ENCODE measurements at places on chromosomes 7 and 10. TPM values are rescaled to one million over a fixed set of nuclear protein-coding genes. Genes with fewer than 3 reads are reported as not detected.

- no peak for DNase-seq
These were observed 76.6 kb downstream of the NDUFB2 start for GRCh38 chr7:140773104-140773503.

- DNase-seq, result no peak
These were observed 12.4 kb downstream of the CPA5 start for GRCh38 chr7:130356876-130357611.

- no peak for DNase-seq
These were observed 14.9 kb upstream of the GIMAP8 start for GRCh38 chr7:150435390-150436073.

GRCh38 chr10:71079761-71080380 lies 132.5 kb upstream of the UNC5B start:
- DNase-seq, result no peak

DNA sequence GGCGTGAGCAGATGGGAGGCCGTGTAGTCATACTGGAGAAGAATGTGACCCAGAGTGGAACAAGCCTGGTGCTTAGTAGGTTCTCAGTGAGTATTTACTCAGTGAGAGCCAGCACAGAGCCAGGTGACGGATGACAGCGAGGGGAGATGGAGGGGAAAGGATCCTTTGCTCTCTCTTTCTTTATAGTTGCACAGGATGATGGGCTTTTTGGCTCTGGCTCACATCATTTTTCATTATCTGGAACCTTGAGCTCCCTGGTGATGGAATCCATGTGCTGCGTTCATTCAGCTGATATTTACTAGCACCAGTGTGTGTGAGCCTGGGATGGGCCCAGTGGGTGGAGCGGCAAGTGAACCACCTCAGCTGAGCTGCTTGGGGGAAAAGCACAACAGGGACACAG lies 17.2 kb downstream of the BTBD16 start:
- no peak for DNase-seq

Gene VENTX
- total RNA-seq, result not detected

DNA sequence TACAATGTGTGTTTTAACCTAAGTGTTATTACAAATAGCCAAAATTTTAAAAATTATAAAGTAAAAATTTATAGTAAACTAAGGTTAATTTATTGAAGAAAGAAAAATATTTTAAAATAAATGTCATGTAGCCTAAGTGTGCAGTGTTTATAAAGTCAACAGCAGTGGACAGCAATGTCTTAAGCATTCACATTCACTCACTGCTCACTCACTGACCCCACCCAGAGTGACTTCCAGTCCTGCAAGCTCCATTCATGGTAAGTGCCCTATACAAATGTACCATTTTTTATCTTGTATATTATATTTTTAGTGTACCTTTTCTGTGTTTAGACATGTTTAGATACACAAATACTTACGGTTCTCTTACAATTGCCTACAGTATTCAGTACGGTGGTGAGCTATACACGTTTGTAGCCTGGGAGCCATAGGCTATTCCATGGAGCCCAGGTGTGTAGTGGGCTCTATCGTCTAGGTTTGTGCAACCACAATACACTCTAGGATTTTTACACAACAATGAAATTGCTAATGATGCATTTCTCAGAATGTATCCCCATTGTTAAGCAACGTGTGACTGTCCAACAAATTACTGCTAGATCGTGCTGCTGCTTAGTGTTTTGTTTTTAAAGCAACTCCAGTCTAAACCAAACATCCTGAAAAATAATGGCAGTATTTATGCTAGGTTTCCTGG lies 108.9 kb upstream of the NAMPT start:
- DNase-seq, result no peak

Gene SKIDA1
- 0.10 TPM for total RNA-seq

- DNase-seq, result no peak
These were observed 9.8 kb upstream of the SAMD8 start for GRCh38 chr10:75101416-75102251.

GRCh38 chr10:101446071-101446470 lies 92.1 kb downstream of the BTRC start:
- DNase-seq, result no peak

- DNase-seq, result no peak
These were observed 69.2 kb upstream of the INSIG1 start for GRCh38 chr7:155228459-155228845.

GRCh38 chr7:81743665-81744064 lies 26.2 kb downstream of the HGF start:
- no peak for DNase-seq

DNA sequence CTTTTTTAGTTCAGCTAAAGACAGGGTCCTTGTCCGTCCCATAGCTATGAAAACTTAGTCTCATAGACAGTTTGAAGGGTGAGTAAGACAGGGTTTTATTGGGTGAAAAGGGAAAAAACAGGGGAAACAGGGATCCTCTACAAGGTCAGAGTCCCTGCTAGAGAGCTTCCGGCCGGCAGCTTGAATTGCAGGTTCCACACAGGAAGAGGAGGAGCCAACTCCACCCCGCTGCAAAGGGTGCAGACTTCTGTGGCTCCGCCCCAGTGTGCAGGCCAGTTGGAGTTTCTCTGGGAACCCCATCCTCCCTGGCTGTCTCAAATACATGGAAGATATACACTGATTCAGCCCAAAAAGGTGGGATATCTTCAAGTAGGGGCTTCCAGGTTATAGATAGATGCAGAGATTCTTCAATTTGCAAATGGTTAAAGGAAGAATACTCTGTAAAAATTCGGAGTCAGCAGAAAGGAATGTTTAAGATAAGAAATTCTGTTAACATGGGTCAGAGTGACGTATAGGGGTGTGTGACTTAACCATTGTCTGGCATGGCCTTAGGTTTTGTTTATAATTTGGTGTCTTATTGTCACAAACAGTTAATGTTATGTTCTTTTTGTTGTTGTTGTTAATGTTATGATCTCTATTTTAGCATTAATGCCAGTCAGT lies 34.6 kb upstream of the HECW1 start:
- no peak for DNase-seq

Gene SNCG
- total RNA-seq, result not detected

DNA sequence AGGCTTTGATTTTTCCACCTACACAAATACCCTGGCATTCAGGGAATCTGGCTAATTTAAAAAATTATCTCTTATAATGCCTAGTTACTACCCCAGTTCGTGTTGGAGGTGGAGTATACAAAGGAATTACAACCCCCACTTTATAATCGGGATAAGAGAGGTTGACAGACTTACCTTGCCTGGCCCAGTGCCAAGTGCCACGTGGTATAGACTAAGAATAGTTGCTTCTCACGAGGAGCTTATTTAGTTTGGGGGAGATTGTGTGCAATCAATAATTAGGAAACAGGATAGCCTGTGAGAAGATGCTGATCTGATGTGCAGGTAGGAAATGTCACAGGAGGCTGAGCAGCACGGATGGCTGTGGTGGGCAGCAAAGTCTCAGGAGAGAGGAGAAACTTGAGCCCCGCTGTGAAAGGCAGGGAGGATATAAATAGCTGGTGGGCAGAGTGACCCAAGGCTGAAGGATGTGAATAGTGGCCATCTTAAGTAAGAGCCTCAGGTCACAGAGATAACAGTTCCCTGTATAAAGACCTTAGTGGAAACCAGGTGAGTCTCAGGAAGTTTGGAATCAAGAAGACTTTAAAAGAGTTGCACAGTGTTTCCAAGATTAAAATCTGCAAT lies 11.3 kb upstream of the ATXN7L1 start:
- DNase-seq, result no peak

Gene CNPY1
- not detected for total RNA-seq

DNA sequence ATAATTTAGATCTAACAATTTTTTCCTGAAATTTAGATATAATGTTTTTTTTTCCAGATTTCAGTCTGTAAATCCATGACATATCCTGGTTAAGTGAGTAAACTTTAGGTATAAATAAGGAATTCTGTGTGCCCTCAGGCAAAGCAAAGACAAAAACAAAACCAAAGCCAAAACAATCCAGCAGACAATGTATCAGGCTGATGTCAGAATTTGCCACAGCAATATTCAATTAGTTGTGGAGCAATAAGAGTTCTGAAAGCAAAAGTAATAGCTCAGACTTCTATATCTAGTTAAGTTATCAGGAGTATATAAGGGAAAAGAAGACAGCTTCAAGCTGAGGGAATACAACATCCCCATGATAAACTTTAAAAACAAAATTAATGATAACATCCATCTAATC lies 82.0 kb downstream of the MKX start:
- DNase-seq, result no peak

Gene XPNPEP1
- total RNA-seq, result 52.4 TPM
